A172 (cell line): ENCODE measurements at places on chromosomes 2 and 18.

- DNase-seq, result no peak
These were observed 381.5 kb upstream of the ETAA1 start for GRCh38 chr2:67015681-67016080.

GRCh38 chr2:83162421-83162820 lies 1296.7 kb downstream of the SUCLG1 start:
- no peak for DNase-seq

DNA sequence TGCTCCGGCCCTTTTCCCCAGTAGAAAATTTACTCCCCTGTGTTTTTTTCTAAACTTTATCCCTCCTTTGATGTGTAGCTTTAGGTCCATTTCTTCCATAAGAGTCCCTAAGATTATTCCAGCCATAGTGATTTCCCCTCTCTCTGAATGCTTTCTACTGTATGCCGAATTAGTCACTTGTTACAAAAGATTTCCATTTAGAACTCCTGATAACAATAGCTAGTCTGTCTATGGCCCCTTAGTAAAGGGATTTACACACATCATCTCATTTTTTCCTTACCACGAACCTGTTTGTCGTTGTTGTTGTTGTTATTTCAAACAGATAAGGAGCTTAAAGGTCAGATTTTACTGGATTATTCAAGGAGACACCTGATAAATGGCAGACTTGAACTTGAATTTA lies 256.1 kb downstream of the PAX3 start:
- no peak for DNase-seq

DNA sequence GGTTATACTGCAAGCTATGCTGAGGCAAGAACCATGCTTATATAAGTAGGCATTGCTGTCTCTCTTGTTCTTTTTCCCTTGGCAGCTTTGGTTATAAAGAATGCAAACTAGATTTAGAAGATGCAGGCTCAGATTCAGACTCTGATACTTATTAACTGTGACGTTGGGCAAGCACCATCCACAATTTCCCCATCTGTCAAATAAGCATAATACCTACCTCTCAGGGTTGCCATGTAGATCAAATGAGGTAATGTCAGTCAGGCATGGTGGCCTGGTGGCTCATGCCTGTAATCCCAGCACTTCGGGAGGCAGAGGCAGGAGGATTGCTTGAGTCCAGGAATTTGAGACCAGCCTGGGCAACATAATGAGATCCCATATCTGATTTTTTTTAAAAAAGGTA lies 21.7 kb downstream of the ITGAV start:
- DNase-seq, result no peak

GRCh38 chr2:203395858-203396257 lies 67.7 kb downstream of the ABI2 start:
- DNase-seq, result no peak

GRCh38 chr18:5456577-5457461 lies 87.0 kb downstream of the EPB41L3 start:
- no peak for DNase-seq

GRCh38 chr2:76274676-76275075 lies 564.0 kb upstream of the GCFC2 start:
- DNase-seq, result no peak

- no peak for DNase-seq
These were observed 310.2 kb upstream of the GALNT5 start for GRCh38 chr2:156947261-156947660.

DNA sequence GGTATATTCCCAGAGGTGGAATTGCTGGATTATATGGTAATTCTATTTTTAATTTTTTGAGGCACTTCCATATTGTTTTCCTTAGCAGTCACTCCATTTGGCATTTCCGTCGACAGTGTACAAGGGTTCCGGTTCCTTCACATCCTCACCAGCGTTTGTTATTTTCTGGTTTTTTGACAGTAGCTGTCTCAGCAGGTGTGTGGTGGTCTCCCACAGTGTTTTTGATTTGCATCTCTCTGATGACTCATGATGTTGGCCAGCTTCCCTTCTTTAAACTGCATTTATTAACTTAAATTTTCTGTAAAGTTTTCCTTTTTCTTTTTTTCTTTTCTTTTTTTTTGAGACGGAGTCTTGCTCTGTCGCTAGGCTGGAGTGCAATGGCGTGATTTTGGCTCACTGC lies 19.7 kb downstream of the SH3BP4 start:
- DNase-seq, result peak; percentile 39

DNA sequence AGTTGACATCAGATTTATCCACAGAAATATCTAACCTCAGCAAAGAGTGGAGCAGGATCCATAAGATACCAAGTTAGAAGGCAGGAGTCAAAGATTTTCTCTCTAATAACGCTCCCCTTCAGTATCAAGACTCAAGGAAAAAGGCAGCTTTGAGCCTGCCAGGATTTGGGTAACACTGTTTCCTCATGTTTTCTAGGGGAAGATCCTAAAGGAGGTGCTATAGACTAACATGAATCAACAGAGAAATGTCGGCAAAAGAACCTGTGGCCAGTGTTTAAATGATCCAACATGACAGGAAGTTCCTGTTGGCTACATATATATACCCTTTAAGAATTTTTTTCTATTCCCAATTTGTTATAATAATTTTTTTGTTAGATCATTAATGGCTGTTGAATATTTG lies 402.3 kb downstream of the TGIF1 start:
- DNase-seq, result peak; percentile 8

DNA sequence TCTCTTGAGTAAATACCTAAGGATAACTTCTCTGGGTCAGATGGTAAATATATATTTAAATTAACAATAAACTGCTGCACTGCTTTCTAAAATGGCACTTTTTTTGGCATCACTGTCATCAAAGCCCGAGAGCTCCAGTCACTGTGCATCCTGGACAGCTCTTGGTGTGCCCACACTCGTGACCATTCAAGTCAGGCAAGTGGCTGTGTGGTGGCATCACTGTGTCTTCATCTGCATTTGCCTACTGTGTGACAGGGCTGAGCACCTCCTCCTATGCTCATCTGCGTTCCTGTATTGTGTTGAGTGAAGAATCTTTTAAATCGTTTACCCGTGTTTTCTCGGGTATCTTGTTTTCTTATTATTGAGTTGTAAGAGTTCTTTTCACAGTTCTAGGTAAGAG lies 568.1 kb upstream of the SALL3 start:
- DNase-seq, result no peak
